HFF-Myc (cell line): ENCODE measurements at places on chromosomes 7 and 10.

DNA sequence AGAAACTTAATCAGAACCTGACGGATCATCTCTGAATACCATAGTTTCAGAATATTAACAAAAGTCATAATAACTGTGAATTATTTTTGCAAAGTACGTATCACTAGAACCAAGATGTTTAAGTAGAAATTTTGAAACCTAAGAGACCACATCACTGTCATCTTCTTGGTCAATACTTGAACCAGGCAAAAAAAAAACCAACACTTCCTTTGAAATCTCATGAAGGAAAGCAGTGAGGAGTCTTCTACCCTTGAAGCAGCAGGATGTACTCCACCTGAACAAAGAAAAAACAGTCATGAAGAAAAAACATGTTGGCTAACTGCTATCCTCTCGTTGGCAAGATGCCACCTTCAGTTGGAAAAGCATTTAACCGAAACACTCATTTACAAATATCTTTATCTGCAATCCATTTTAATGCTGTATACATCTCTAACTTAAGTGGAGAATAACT is 82.4 kb downstream of the SRPK2 start:
- no peak for DNase-seq

GRCh38 chr7:81195033-81195432 is 276.2 kb upstream of the SEMA3C start:
- no peak for DNase-seq

- no peak for DNase-seq
Observed at GRCh38 chr10:132920101-132920925, 22.1 kb downstream of the CFAP46 start.

GRCh38 chr7:73830681-73831583 is at the start of gene CLDN4:
CLDN4 (plus strand) TSS chr7:73830996; CDS start chr7:73831202, 206 bp downstream.
- DNase-seq, result no peak

- DNase-seq, result no peak
Observed at GRCh38 chr7:151202836-151203235, 7.5 kb downstream of the H2BK1 start.

- DNase-seq, result no peak
Observed at GRCh38 chr7:158487631-158488151, 99.9 kb downstream of the PTPRN2 start.

DNA sequence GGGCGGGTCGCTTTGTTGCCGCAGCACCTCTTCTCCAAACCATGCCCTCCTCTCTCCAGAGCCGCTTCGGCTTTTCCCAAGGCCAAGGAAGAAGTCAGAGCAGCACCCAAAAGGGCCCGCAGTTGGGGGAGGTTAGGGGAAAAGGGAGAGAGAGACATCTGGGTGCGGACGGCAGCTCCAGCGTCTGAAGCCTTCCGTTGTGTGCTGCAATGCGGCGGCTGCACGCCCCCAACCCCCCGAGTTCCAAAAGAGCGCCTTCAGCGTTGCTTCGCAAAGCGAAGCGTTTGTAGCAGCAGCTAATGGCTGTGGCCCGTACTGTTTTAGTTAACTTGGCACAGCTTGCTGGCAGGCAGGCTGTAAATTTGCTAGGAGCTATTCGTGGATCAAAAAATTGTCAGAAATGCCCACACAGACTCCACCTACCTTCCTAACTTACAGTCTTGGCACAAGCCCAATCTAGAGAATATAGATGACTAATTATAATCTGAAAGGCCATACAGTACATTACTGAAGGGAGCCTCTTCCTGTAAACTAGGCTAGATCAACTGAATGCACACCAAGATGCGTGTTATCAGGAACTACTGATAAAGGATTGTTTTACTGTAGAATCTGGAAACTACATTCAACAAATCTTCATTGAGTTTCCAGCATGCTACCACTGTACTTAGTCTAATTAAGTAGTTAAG is 1.1 kb upstream of the KBTBD2 start:
- DNase-seq, result no peak

- DNase-seq, result no peak
Observed at GRCh38 chr7:74149603-74150002, 24.6 kb upstream of the EIF4H start.

DNA sequence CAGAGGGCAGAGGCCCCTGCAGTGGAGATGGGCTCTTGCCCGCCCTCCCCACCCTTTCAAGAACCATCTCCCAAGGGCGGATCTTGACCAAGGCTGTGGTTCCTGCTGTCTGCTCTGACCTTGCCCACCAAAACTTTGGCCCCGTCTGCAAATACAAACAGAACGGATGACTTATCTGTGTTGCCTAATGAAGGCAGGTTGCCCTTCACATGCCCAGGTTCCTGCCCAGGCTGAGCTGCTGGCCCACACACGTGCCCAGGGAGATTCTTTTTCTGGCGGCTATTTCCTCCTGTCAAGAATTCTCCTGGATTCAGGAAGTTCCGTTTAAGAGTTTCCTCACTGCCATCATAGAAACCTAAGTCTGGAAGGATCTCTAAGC is 78.3 kb downstream of the PROSER2 start:
- DNase-seq, result no peak

- no peak for DNase-seq
Observed at GRCh38 chr10:130781206-130781605, 530.3 kb downstream of the TCERG1L start.

DNA sequence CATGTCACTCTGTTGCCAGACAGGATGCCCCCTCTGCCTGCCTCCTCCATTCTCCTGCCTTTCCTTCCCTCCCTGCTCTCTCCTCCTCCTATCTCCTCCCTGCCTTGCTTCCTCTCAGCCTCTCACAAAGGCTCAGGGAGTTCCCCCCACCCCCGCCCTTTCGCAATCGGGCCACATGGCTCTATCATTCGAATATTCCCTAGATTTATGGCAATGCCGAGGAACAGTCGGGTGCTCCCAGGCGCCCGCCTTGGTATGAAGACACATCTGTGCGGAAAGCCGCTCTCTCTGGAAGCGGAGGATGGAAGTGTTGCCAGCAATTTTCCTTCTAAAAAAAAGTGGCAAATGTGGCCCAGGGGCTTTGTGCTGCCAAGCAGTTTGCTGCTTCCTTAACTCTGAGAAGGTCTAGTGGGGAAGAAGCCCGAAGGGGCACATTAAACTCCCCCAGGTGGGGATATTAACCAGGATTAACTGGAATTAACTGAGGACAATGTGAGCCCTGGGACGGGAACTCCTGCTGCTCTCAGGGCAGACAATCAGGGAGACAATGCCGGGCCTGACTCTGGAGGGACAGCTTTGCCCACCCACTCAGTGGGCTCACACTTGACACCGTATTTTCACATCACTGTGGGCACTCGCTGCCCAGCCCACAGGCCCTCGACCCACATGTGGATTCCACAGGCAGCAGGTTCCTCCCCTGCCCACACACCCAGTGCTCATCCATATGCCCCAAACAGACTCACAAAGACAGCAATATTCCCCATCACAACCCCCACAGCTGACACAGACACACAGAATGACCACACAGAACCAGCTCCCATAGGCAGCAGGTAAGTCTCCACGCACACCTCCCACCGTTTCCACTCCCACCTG is 88.4 kb upstream of the SMNDC1 start:
- peak; percentile 42 for DNase-seq

- DNase-seq, result no peak
Observed at GRCh38 chr10:118571123-118571522, 24.3 kb downstream of the PRLHR start.

DNA sequence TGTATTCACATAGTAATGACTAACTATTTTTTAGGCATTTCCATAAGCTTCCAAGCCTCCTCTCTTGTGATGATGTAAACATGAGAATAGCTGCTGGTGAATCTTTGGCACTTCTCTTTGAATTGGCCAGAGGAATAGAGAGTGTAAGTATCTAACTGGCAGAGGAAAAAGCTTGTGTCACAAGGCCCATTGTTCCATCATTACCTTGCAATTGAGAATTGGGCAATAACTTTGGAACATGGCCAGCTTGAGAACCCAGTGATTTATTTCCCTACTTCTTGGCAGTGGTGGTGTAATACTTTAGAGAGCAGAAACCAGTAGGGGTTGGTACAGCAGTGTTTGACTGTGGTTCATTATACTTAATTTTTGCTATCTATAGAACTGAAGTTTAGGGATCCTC is 12.0 kb downstream of the IFRD1 start:
- no peak for DNase-seq

GRCh38 chr7:33195264-33195663 is 65.9 kb downstream of the BBS9 start:
- DNase-seq, result no peak

GRCh38 chr7:81549484-81550016 is 220.3 kb downstream of the HGF start:
- no peak for DNase-seq

GRCh38 chr7:125098377-125098970 is 168.8 kb upstream of the POT1 start:
- DNase-seq, result no peak

- no peak for DNase-seq
Observed at GRCh38 chr10:5449823-5450222, 37.5 kb downstream of the NET1 start.

- DNase-seq, result no peak
Observed at GRCh38 chr10:44311563-44312051, 73.3 kb downstream of the CXCL12 start.

GRCh38 chr10:46528675-46529615 is 27.5 kb downstream of the GPRIN2 start:
- DNase-seq, result no peak

DNA sequence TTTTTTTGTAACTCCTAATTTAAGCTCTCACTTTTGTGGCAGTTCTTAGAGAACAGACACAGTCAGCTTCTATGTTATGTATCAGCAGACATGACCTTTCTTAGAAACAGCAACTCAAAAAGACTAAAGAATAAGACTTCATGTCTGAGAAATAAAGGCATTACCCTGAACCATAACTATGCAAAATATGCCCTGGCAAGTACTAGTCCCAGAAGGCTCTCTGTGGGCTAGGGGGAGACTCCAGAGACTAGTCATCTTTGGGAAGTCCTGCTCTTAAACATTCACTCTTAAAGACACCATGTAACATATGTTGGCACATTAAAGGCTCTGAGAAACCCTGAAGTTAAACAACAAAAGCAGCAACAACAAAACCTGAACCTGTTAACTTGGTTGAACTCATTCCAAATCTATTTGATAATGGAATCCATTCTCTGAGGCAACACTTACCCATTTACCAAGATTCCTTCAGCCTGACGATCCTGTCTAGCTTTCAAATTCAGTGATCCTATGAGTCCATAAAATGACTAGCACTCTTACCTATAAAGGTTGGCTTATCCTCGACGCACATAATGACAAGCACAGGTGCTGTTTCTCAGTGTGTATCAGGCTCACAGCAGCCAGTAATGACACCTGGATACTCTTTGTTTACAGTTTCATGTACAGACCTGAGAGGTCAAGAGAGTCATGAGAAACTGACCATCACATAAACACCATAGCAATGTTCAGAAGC is 62.3 kb downstream of the OSBPL3 start:
- no peak for DNase-seq

DNA sequence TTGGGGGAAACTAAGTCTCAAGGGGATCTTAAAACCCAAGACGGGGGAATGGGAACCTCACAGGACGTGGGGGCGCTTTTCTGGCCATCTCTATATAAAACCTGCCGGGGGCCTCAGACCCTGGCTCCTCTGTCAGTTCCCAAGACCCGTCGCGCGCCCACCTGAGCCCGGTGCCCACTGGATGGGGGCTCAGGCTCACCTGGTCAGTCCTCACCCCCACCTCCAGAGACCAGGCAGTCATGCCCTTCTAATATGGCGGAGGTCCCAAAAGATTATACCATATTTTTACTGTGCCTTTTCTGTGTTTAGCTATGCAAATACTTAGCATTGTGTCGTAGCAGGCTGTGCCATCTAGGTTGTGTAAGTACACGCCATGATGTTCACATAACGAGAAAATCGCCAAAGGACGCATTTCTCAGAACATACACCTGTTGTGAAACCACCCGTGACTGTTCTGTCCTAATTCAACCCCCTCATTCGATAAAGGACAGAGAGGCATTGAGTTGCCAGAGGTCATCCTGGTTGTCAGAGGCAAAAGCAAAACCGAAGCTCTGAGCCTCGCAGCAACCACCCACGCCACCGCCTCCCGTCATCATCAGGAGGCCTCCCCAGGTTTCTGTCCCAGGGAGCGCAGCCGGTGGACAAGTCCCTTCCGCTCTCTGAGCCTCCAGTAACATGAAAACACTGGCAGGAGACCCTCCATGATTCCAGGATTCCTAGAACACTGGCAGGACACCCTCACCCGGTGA is 28.9 kb downstream of the OAT start:
- DNase-seq, result no peak

DNA sequence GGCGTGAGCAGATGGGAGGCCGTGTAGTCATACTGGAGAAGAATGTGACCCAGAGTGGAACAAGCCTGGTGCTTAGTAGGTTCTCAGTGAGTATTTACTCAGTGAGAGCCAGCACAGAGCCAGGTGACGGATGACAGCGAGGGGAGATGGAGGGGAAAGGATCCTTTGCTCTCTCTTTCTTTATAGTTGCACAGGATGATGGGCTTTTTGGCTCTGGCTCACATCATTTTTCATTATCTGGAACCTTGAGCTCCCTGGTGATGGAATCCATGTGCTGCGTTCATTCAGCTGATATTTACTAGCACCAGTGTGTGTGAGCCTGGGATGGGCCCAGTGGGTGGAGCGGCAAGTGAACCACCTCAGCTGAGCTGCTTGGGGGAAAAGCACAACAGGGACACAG is 17.2 kb downstream of the BTBD16 start:
- no peak for DNase-seq

DNA sequence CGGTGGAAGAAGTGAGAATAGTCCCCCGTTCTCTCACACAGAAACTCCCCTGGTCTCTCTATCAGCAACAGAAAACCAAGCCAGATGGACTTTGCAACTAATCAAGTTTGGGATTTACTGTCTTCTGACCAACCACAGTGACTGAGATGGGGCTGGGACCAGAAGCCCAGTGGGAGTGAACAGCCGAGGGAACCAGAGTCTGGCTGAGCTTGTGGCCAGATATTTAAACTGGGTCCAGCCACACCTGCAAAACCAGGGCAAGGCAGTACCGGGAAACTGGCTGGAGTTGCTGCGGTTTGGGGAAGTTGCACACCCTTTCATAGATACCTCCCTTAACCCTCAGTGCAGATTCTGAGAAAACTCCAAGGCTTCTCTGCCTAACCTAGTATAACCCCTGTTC is 6.0 kb downstream of the GSTK1 start:
- no peak for DNase-seq

DNA sequence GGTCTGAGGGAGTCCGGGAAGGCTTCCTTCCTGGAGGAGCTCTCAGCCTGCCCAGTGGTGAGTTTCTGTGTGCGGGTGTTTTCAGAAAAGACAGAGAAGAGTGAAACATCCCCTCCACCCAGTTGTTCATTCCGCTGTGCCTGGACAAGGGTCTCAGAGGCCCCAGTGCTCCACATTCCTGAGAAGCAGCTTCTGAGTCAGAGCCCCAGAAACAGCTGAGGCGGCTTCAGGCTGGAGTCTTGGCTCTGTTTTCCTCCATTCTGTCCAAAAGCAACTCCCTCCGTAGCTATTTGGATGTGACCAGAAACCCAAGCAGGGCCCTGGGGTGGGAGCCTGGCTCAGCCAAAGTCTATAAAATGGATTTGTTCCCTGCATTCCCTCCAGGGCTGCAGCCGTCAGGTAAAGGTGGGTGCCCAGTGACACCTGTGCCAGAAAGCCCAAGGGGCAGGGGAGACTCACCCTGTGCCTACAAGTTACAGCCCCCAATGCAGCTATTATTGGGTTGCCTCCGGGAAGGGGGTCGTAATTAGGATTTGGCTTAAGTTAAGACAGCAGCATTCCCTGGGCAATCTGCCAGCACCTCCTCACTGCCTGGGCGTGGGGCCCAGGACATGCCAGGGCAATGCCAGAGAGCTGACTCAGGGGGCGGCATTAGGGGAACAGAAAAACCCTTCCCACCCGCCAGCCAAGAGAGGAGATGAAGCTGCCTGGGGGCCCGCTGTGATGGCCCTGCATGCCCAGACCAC is 13.1 kb upstream of the CAMK2G start:
- DNase-seq, result no peak
